Neural crest cell (in vitro differentiated cells): ENCODE measurements at places on chromosomes 11 and 22. TPM values are rescaled to one million over a fixed set of nuclear protein-coding genes. Genes with fewer than 3 reads are reported as not detected.

TP53AIP1 gene
- 0.25 TPM in 1 of 2 replicates, not detected in the other for total RNA-seq

GTSE1 gene
- total RNA-seq = 67.6 and 69.2 TPM in 2 replicates

ELMOD1 gene
- total RNA-seq = 0.40 and 0.43 TPM in 2 replicates

ISX gene
- not detected in 2 replicates for total RNA-seq

DNA sequence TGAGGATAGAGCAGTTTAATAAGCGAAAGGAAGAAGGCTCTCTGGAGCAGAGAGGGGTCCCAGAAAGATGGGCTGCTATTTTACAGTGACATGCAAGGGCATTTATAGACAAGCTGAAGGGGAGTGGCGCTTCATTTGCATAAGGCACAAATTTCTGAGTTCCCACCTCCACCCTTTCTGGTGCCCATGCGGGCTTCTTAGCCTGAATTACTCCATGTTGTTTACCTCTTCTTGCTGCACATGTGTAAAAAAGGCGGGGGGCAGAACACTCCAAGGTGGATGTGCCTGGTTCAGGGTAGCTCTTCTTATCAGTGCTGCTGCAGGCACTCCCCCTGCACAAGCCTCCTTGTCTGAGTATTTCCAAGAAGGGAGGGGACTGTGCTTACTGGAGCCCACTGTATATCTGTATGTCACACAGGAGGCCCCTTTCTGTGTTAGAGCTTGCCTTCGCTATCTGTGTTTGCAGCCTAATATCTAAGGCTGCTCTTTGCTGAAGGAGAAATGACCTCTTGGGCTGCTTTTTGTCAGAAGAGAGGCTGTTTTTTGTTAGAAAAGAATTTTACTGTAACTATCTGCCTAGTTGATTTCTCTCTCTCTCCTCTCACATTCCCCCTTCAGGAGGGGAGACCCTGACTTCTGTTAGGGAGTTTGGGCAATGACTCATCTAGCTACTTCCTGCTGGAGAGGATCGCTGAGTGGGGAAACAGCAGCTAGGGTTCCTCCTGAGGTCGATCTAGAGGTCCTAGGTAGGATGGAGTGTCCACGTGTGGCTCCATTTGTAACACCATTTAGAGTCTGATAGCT, 1057.0 kb upstream of the CNTN5 start:
- no peaks in the 10 kb centered on the region for H3K4me1 ChIP-seq
- no peak for DNase-seq
- no peak overlapping the region for H3K27ac ChIP-seq
- no peaks in the 10 kb centered on the region for H3K27me3 ChIP-seq

DNA sequence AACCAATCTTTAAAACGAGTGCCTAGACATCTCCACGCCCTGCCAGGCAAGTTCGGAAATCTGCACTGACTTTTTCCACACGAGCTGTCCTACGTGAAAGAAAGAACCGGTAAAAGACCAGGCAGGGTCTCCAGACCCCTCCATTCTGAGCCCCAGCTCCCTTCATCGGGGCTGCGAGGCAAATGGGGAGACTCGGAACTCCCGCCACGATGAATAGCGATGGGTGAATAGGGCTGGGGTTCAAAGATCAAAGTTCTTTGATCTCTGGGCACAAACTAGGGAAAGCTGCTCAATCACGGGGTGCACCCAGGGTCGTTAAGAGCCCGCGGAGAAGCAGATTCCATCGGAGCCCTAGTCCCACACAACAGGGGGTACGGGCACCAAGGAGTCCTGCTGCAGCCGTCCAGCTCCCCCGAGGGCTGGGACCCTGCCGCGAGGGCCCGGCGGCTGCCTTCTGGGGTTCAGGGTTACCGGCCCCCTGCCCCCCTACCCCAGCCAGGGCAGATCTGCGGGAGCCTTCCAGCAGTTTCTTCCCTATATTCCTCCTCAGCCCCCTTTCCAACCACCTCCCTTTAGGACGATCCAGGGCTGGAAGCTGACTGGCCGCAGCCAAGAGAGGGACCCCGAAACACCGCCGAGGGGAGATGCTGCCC, 1.1 kb downstream of the LRP4 start:
- H3K27me3 ChIP-seq = peaks cover 6% of the 10 kb centered on the region
- peaks cover 56% of the 10 kb centered on the region for H3K4me1 ChIP-seq
- DNase-seq = no peak
- peak overlapping the region; percentile 97 for H3K4me3 ChIP-seq
- H3K27ac ChIP-seq = no peak overlapping the region
- no peaks in the 10 kb centered on the region for H3K36me3 ChIP-seq

GRCh38 chr22:45960477-45961386, 16.2 kb downstream of the WNT7B start:
- H3K4me1 ChIP-seq = no peaks in the 10 kb centered on the region
- peak overlapping the region; percentile 57 for H3K27ac ChIP-seq
- H3K36me3 ChIP-seq = no peaks in the 10 kb centered on the region
- no peak for DNase-seq

GRCh38 chr11:45316258-45316657, 30.1 kb upstream of the SYT13 start:
- DNase-seq = no peak
- H3K4me3 ChIP-seq = no peak overlapping the region
- H3K27me3 ChIP-seq = peaks cover 40% of the 10 kb centered on the region
- H3K4me1 ChIP-seq = no peaks in the 10 kb centered on the region
- H3K36me3 ChIP-seq = no peaks in the 10 kb centered on the region

DNA sequence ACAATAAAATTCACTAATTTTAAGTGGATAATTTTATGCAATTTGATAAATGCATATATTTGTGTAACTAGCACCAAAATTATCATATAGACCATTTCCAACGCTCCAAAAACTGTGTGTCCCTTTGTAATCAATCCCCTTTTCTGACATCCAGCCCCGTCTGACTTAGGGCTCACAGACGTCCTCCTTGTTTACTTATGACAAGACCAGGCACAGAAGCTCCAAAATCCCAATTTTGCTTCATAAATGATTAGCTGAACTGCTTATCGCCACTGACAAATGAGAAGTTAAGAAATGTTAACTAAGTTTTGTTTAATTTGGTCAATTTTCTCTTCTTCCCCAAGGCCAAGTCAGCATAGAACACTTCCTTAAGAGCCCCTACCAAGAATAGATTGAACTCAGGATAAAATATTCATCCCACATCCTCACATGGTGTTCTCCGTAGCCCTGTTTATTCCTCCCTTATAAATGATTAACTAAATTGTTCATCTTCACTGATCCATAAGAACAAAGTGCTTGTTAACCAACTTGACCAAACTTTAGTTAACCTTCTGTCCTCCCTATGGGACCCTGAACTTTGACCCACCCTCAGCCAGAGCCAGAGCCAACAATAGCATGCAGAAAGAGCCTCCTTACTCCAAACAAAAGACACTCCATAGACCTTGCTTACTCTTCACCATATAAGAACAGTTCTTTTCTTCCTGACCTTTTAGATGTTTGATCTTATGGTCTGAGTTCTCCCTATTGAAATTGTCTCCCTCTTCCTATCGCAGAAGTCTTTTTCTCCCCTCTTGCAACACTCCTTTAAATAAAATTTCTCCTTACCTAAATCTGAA, 30.8 kb upstream of the GLYAT start:
- H3K4me1 ChIP-seq = peaks cover 8% of the 10 kb centered on the region
- no peaks in the 10 kb centered on the region for H3K36me3 ChIP-seq
- no peak for DNase-seq
- no peak overlapping the region for H3K27ac ChIP-seq

DNA sequence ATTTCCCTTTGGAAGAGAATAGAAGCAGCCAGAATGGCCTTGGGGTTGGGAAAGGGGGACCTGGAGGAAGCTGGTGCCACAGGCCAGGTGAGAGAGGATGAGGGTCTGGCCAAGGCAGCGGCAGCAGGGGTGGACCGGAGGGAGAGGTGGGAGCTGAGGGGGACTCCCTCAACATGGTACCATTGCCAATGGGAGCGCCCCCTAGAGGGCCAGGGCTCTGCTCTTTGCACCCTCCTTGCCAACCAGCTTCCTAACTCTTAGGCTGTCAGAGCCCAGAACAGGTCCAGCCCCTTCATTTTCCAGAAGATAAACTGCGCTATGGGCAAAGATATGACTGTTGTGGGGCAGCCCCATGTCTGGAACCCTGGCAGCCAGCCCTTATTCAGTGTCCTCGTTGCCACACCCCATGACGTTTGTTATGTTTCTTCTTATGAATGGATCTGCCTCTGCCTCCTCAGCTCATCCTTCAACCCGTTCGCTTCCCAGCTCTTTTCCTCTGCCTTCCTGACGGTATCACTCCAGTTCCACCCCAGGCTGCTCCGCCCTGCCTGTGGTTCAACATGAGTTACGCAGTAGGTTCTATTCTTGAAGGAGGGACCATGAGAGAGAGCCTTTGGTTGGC, 185.2 kb downstream of the GRIK4 start:
- no peak overlapping the region for H3K4me3 ChIP-seq
- H3K36me3 ChIP-seq = no peaks in the 10 kb centered on the region
- no peak for DNase-seq
- H3K27me3 ChIP-seq = peaks cover 21% of the 10 kb centered on the region

DNA sequence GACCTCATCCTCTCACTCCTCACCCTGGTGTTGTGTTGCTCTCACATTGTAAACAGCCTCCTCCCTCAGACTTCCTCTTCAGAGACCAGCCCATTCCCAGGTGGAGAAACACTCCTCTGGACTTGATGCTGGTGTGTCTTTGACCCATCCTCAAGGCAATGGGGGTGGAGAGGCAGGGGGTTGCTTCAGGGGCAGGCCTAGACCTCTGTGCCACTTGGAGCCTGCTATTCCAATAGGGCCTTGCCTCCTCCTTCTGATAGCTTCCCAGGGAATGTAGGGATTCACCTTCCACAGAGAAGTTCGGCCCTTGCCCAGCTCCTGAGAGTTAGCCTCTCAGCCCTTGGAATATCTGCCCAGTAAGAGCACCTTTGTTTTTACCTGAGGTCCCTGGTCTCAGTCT, 606.6 kb upstream of the CADM1 start:
- no peaks in the 10 kb centered on the region for H3K27me3 ChIP-seq
- no peak overlapping the region for H3K4me3 ChIP-seq
- H3K36me3 ChIP-seq = peaks cover 3% of the 10 kb centered on the region
- no peak overlapping the region for H3K27ac ChIP-seq
- no peak for DNase-seq

- H3K27ac ChIP-seq = no peak overlapping the region
- no peaks in the 10 kb centered on the region for H3K27me3 ChIP-seq
- H3K4me3 ChIP-seq = no peak overlapping the region
These were observed 49.5 kb upstream of the PHF21B start for GRCh38 chr22:45059296-45059695.

DNA sequence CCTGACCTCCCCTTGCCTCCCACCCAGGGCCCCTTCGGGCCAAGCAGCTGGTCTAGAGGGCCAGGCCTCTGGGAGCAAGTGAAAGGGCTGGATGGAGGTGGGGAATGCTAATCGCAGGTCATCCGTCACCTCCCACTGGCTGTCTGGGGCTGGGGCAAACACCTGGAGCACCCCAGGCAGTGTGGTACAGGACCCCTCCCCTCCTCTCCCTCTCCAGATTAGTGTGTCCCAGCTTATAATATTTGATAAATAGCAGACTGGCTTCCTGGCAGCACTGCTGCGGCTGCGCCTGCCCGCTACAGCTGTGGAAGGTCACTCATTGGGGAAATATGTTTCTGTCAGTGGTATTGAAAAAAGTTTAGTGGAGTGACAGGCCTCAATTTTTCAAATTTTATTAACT, 90.7 kb upstream of the PHOX2A start:
- no peak overlapping the region for H3K4me3 ChIP-seq
- peaks cover 3% of the 10 kb centered on the region for H3K36me3 ChIP-seq
- peaks cover 18% of the 10 kb centered on the region for H3K4me1 ChIP-seq
- H3K27me3 ChIP-seq = no peaks in the 10 kb centered on the region
